ENCODE measurements at places on chromosomes 1 and 21. TPM values are rescaled to one million over a fixed set of nuclear protein-coding genes. Genes with fewer than 3 reads are reported as not detected.

GRCh38 chr1:93976291-93976690 is 67.1 kb upstream of the GCLM start:
- no peak for DNase-seq

DNA sequence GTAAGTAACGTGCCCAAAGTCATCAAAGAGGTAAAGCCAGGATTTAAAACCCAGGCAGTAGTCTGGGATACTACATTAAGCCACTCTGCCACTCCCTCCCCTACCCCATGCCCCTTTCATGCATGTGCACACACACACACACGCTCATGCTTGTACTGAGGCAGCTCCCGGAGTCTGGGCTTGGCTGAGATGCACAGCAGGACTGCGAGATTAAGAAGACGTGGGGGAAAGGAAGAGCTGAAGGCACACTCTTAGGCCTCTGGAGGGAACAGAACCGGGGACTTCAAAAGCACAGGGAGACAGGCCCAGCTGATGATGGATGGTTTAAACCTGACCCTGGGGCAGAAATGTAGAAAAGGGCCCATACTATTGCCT is 98.3 kb downstream of the GLIS1 start:
- DNase-seq, result no peak

DNA sequence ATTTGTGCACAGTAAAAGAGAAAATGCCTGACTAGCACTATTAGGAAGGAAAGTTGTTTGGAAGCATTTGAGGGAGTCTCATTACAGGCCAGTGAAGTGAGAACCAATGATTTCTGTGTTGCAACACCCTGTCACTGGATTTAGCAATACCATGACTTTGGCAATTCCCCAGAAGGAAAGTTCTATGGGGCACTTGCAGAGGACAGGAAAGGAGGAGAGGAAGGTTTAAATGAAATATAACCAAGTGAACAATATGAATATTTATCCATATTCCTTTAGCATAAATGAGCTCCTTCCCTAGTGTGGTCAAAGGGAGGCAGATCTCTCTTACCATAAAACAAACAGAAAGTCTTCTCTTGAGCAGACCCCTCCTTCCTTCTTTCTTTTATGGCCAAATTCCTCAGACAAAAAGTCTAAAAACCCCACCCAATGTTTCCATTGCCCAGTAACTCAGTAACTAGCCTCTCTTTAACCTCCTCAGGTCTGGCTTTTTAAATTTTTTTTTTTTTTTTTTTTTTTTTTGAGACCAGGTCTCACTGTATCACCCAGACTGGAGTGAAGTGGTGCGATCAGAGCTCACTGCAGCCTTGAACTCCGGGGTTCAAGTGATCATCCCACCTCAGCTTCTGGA is 5.5 kb downstream of the TLR5 start:
- peak; percentile 52 for DNase-seq

DNA sequence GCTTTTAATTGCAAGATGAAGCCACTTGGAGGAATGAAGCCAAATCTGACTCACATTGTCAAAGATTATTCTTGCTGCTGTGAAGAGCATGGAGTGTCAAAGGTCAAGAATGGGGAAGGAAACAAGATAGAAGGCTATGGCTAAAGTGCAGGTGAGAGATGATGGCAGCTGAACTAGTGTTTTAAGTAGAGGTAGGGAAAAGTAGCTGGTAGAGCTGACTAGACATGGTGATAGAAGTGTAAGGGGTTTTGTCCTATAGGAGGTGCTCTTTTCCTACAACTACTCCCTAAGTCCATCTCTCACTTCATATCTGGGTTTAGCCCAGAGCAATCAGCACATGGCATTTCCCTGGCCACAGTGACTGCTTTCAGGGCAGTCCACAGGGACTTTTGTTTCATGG is 11.8 kb downstream of the UBE2T start:
- DNase-seq, result no peak

The NCAM2 gene
- 9.8 TPM for total RNA-seq

The GJC2 gene
- total RNA-seq, result 0.06 TPM

GRCh38 chr1:19123837-19124236 is 86.2 kb downstream of the UBR4 start:
- no peak for DNase-seq

- no peak for DNase-seq
Measured at GRCh38 chr1:185408700-185409270, 91.7 kb upstream of the IVNS1ABP start.

DNA sequence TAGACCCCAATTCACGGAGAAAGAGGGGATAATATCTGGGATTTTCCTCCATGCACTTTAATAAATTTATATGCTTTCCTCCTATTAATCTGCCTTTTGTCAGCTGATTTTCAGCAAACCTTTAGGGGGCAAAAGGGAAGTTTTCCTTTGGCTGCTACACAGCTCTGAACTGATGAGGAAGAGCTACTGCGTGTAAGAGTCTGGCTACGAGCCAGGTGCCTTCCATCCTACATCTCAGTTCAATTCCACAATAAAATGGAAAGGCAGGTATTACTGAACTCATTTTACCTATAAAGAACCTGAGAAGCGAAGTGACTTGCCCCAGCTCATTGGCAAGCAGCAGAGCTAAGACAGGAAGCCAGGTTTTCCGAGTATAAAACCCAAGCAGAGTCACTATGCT is 28.3 kb upstream of the ZNF326 start:
- no peak for DNase-seq

The ETV3L gene
- not detected for total RNA-seq

DNA sequence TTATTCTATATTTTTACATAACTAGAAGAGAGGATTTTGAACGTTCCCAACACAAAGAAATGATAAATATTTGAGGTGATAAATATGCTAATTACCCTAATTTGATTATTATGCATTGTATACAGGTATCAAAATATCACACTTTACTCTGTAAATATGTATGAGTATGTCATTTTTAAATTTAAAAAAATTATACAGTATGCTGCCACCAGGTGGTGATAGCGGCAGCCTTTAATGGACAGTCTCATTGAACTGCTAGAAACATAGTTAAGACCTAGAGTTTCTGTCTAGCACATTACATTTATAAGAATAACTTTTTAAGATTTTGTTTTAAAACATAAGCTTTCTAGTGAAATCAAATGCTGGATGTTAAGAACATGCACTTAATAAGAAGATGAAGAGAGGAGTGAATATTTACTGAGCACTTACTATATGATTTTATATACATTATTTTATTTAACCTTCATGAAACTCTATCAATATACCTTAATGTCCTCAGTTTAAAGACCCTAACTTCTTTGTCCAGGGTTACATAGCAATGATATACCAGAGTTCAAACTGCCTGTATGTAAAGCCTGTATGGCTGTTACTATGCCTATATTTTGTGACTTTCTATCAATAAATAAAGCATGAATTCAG is 207.1 kb downstream of the NUF2 start:
- DNase-seq, result no peak

DNA sequence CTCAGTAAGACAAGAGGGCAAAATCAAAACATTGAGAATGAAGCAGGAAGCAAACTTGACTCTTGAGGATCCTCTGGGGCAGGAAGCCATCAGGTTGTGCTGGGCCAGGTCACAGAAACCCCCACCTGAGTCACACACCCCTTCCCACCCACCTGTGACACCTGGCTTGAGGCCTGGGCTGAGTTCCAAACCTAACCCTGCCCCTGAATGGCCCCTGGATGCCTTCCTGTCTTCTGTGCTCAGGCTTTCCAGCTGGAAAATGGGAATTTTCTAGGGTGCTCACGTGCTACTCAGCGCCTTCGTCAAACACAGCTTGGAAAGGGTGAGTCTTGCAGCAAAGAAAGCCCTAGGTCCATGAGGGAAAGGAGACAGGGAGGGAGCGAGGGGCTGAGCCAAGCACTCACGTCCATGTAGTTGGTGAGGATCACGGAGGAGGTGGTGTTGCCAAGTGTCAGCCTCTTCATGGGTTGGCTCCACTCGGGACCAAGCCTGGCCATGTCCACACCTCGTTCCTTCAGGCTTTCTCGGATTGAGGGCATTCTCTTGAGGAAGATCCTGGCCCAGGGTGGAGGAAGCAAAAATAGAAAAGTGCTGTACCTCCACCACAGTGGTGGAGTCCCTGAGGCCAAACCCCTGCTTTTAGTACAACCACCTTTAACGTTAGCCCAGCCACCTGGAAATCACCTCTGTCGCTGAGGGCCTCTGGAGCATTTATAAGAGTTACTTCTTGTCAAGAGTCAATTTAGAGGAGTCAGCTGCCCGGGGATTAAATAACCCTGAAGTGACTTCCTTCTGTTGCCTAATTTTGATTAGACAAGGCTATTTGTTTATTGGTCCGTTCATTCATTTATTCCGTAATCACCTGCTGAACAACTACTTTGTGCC is 4.3 kb downstream of the REN start:
- DNase-seq, result no peak

The GBP3 gene
- total RNA-seq, result 2.4 TPM

- no peak for DNase-seq
Measured at GRCh38 chr1:232728507-232729263, 76.5 kb upstream of the MAP10 start.

- DNase-seq, result no peak
Measured at GRCh38 chr1:151369302-151369610, 3.2 kb downstream of the SELENBP1 start.

- no peak for DNase-seq
Measured at GRCh38 chr1:41051022-41051421, 29.5 kb upstream of the SLFNL1 start.

DNA sequence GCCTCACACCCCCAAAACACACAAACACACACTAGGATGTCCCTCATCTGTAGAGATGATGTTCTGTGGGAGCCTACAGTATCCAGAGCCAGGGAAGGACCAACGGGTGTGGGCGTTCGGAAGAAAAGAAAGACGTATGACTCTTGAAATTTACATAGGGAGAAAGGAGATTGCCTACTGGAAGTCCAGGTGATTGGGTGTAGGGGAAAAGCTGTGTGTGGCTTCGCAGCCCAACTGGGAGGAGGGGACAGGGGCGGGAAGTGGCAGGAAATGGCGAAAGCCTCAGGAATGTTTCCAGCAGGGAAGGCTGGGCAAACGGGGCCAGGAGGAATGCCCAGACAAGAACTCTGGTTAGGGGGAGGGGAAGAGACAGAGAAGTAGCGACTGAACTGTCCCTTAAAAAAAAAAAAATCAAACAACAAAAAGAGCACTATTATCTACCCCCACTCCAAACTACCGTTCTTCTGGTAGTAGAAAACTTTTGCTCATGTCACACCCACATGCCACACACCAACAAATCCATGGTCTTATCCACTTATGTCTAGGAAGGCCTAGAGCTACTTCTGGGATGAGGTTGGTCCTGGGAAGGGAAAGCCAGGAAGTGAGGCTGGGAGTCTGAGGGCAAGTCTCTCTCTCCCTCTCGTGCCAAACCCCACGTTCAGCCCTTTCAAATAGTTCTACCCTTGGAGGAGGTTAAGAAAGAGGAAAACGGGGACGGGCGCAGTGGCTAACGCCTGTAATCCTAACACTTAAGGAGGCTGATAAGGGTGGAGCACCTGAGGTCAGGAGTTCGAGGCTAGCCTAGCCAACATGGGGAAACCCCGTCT is 1.8 kb upstream of the CKS1B start:
- peak; percentile 98 for DNase-seq

DNA sequence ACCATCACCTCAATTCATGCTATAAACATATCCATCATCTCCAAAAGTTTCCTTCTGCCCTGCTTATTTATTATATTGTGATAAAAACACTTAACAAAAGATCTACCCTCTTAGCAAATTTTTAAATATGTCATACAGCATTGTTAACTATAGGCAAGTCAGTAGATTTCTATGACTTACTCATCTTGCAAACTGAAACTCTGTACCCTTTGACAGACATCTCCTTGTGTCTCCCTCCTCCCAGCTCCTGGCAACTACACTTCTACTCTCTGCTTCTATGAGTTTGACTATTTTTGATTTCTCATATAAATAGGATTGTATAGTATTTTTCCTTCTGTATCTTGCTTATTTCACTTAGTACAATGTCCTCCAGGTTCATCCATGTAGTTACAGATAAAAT is 174.8 kb downstream of the TNFSF18 start:
- no peak for DNase-seq

The ASPM gene
- 18.2 TPM for total RNA-seq
